Stimulated activated CD8-positive, alpha-beta memory T cell treated with anti-CD3 and anti-CD28 coated beads, Interleukin-2, amount 100 ng/mL, for 48 hours (primary cell): ENCODE measurements at places on chromosomes 5 and 9.

DNA sequence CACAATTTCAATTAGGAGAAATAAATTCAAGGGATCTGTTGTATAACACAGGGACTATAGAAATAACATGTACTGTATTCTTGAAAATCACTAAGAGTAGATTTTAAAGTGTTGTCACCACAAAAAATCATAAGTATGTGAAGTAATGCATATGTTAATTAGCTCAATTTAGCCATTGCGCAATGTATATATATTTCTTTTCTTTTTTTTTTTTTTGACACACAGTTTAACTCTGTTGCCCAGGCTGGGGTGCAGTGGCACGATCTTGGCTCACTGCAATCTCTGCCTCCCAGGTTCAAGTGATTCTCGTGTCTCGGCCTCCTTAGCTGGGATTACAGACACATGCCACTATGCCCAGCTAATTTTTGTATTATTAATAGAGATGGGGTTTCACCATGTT, 70.2 kb downstream of the XRCC4 start:
- DNase-seq = no peak

DNA sequence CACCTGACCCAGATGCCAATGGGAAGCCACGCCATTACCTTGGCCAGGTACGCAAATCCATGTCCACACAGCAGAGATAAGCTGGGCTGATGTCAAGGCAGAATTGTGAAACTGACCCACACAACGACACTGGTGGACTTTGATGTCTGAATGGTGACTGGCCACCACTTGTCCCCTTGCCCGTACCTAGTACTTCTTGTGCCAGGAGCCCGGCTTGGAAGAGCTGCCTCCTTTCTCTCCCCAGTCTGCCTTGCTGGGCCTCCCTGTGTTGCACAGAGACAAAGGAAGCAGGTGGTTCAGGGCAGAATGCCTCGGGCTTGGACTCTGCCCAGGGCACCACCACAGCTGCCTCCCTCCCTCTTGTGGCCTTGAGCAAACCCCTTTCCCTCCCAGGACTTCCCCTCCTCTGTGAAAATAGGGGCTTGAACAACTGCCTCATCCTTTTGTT, 23.3 kb downstream of the PTGES2 start:
- DNase-seq = no peak

- no peak for DNase-seq
These were observed 19.9 kb downstream of the PNPLA7 start for GRCh38 chr9:137530331-137530730.

- DNase-seq = no peak
These were observed 65.4 kb downstream of the EGFLAM start for GRCh38 chr5:38323645-38324295.

- no peak for DNase-seq
These were observed 26.1 kb upstream of the LARP1 start for GRCh38 chr5:154728939-154729588.

DNA sequence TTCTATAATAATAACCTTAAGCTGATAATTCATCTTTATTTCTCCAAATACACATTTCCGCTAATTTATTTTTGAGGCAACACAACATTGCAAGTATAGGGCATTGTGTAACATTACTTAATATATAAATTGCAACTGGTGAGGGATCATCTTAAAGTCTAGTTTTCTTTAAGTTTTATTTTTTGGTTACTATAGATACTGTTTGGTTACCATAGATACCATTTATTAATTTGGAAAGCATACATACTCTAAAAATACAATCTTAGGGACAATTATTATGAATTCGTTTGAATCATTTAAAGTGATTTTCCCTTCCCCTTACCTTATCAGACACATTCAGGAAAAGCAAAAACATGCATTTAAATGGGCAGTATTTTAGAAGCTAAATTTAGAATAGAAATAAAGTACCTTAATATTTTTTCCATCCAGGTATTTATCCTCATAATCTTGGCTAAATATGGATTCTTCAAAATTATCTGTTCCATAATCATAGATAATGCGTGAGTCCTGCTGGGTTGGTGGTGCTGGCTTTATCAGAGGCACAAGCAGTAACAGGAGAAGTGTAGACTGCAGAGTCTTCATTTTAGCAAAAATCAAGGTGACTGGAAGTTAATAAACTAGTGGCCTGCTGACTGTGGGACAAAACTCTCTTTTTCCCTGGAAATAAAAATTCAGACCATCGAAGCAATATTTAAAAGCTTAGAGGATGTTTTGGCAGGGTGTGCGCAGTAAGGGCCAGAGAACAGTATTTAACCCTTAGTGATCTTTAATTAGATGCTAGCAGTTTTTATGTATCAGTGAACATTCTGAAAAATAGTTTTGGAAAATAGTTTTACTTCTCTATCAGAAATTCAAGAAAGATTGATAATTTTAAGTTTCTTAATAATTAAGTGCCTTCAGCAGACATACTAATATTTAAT, 1.3 kb downstream of the OGN start:
- no peak for DNase-seq

GRCh38 chr9:125650271-125650737, 56.7 kb downstream of the MAPKAP1 start:
- DNase-seq = no peak

DNA sequence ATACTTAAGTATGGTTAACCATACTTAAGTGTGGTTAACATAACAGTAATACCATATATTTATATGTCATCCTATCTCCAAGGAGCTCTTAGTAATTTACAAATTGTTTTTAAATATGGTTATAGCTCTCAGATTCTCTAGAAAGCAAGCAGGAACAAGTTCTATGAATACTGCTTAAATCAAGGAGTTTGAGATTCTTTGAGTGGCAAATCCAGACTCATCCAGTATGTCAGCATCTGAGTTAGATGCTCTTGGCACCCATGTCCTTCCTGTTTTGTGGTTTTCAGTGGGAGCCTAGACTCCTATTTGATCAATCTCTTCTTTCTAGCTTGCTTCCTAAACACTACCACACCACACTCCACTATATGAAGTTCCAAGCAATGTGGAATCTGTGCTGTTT, 114.7 kb upstream of the GDNF start:
- no peak for DNase-seq

DNA sequence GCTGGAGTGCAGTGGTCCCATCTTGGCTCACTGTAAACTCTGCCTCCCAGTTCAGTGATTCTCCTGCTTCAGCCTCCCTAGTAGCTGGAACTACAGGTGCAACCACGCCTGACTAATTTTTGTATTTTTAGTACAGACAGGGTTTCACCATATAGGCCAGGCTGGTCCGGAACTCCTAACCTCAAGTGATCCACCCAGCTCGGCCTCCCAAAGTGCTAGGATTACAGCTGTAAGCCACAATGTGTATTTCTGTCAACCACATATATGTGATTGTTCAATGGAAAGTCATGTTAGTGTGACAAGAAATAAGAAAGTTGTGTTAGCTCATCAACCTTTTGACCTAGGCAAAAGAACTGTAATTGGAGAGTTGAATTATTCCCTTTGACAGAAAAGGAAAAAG, 677.1 kb upstream of the CHD1 start:
- no peak for DNase-seq

DNA sequence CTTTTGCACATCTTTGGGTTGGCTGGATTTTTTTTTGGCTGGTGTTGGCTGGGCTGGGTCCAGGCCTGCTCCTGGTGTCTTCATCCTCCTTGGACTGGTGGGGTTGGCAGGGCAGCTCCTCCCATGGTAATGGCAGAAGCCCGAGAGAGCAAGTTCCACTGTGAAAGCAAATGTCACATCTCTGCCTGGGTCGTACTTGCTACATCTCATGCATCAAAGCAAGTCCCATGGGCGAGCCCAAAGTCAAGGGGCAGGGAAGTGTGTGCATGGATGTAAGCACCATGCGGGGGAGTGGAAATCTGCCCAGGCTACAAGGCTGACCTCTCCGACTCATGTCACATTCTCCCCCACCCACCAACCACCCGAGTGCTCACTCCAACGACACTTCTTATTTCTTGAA, 26.7 kb downstream of the NKX2-5 start:
- DNase-seq = no peak

GRCh38 chr5:153816870-153817269, 221.8 kb downstream of the FAM114A2 start:
- DNase-seq = no peak

- DNase-seq = no peak
These were observed 639 bp downstream of the EHMT1 start for GRCh38 chr9:137619240-137620047.

DNA sequence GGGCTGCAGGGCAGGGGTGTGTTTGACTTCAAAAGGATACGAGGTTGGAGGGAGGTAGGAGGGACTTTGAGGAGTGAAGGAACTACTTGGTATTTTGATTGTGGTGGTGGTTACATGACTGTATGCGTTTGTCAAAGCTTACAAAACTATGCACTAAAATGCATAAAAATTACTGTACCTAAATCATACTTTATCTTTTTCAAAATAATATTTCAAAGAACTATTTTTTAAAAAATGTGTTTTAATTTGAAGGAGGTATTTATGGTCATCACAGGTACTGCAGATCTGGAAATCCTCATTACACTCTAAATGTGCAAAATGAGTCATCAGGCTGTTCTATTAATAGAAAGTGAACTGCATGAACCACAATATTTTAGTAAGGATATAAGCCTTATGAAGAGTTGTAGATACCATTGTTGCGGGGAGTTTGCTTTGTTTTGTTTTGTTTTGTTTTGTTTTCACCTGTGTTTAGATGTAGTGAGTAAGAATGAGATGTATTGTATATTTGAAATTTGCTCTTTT, 116.9 kb downstream of the ARRDC3 start:
- no peak for DNase-seq

GRCh38 chr9:99154356-99154755, 49.4 kb downstream of the TGFBR1 start:
- no peak for DNase-seq

DNA sequence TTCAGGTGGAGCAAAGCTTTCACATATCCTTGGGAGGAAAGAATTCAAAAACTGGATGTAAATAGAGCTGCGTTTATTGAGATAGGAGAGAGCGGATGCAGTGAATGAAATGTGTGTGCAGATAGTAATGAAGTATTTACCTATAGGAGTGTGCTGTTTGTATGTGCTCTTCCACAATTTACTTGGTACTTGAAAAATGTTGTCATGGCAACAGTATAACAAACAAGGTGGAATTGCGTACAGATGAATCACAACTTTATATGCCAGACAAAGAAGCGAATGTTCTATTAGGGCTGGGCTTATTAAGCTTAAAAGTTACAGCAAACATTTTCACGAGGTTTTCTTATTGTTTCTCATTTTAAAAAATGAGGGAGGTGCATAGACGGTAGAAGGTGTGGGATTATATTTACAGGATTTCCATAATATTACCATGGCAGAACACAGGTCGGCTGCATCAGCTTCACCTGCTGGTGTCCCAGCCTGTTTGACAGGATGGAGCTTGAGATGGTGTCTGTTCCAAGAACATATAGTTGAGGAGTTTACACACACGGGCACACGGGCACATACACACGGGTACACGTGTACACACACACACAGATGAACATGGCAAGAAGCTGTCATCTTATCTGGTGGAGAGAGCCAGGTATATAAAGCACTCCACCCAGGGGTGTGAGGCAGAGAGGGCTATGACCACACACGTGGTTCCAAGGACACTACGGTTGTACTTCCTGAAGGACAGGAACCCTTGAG, 155.7 kb downstream of the RMI1 start:
- DNase-seq = no peak

DNA sequence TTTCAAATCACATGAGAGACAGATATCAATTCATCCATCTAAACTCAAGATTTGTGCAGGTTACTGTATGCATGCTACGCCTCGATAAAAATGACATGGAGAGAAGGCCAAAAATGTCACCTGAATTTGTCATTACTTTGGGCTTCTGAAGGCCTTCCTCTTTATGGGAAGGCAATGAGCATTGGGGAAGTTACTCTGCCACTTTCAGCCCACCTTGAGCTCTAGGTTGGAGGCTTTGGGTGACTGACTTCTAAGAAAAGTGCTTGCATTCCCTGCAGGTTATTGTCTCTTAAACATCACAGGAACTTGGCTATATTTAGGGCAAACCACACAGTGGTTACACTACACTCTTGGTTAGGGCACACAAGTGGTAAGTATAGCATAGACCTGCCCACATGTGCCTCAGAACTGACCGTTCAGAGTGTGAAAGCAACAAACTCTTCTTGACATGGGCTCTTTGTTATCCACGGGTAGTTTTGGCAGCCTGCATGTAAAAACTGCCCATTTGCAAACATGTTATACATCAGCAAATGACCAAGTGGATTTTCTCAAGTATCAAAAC, 169.5 kb downstream of the ZNF608 start:
- DNase-seq = no peak

- no peak for DNase-seq
These were observed 18.4 kb upstream of the ERCC6L2 start for GRCh38 chr9:95857124-95857523.

- no peak for DNase-seq
These were observed 71.4 kb downstream of the OTULIN start for GRCh38 chr5:14735944-14736343.

DNA sequence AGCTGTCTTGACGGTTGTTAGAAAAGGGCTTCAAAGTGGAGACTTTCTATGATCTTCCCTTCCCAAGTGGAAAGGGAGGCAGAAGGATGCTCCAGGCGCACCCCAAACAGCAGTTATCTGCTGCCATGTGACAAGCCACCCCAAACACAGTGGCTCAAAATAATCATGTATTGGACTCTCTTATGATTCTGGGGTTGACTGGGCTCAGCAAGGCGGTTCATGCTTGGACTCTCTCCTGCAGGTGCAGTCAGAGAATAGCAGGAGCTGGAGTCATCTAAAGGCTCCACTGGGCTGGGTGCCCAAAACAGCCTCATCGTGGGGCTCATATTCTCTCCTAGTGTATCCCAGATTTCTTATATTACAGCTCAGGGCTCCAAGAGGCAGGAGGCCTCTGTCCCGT, 177.6 kb upstream of the IER5L start:
- no peak for DNase-seq

- DNase-seq = no peak
These were observed 450.0 kb downstream of the SPATA31D1 start for GRCh38 chr9:82438581-82438980.

DNA sequence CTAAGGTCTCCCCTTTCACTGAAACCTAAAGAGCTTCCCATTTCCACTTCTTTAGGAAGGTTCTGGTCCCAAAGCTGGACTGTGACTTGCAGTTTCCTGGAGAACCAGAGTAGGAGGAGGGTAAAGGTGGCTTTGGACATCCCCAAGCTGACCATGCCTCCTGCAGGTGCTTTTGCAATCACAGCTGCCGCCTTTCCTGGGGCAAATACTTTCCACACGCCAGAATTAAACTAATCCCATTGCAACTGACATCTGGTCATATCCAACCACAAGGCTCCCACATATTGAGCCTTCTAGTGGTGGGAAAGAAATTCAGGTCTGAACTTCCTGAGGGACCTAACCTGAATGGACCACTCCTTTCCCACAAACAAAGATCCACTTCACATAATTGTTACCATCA, 92.7 kb downstream of the NRG2 start:
- no peak for DNase-seq
